Aorta (tissue), 5 donors: ENCODE measurements at places on chromosomes 4 and X. TPM values are rescaled to one million over a fixed set of nuclear protein-coding genes. Genes with fewer than 3 reads are reported as not detected.

Gene UCHL1
- total RNA-seq, result 37.5 TPM

Gene TLR8
- 7.0 TPM for total RNA-seq

Gene RNF150
- total RNA-seq, result 18.4 TPM

Gene SHROOM3
- total RNA-seq, result 51.3 TPM

- DNase-seq, result no peak
These were observed 20.2 kb downstream of the OFD1 start for GRCh38 chrX:13754765-13755164.

- DNase-seq, result peak; percentile 76
These were observed 231.7 kb upstream of the PGRMC2 start for GRCh38 chr4:128519163-128519830.

- no peak for DNase-seq
These were observed 16.6 kb downstream of the TRIM2 start for GRCh38 chr4:153220682-153221395.

- no peak for DNase-seq
These were observed 38.6 kb downstream of the TNIP3 start for GRCh38 chr4:121125498-121125885.

DNA sequence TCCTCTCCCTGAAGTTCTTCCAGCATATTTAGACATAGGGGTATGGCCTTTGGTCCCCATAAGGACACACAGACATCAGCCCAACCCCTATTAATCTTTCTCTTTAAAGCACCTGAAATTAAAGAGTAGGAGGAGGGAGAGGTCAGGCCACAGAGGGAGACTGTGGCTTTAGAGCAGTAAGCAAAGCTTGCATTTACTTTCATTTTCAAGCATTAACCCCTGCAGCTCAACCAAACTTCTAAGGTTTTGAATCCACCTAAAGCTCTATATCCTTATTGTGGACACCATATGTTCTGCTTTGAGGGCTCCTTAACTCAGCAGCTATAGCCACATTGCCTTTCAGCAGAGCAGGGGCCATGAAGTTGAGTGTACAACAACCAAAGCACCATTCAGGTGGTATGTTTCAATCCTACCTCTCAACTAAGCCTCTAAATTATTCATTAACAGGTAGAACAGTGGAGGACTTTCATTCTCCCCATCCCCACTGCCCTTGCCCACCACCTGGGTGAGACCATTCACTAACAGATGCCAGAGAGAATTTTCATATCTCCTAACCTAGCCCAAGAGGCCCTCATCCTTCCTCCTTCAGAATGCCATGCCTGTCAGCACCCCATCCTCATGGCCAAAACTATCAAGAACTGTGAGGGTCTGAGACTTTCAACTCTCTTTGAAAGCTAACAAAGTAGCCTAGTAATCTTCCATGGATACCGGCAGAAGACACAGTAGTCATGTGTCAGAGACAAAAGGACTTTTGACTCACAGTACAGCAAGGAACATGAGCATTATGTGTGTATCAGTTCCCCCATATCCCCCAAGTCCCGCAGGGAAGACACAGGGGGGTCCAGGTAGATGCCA, 20.8 kb downstream of the LIN54 start:
- no peak for DNase-seq

GRCh38 chrX:50168241-50168687, 32.5 kb downstream of the AKAP4 start:
- no peak for DNase-seq

GRCh38 chrX:7252013-7252610, 104.2 kb upstream of the PUDP start:
- DNase-seq, result no peak
